Stimulated activated CD4-positive, alpha-beta T cell treated with anti-CD3 and anti-CD28 coated beads, TNF-alpha, amount 100 ng/mL, for 48 hours (primary cell): ENCODE measurements at places on chromosomes 3 and 15.

- no peak for DNase-seq
Observed at GRCh38 chr3:65313666-65314065, 625.9 kb upstream of the ADAMTS9 start.

DNA sequence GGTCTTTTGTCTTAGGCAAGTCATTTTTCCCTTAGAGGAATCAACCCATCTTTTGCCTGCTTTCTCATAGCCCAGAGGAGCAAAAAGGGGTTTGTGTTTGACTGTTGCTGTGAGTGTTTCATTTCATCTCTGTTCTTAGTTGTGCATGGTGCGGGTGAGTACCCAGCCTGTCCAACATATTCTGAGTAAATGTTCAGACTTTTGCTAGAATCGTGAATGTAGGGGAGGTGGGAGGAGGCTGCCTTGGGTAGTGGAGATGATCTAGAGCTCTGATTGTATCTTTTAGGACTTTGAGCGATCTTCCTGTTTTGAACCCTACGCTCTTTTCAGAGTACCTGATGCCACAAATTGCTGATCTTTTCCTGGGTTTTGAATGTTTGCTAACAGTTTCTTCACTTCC, 123.1 kb downstream of the ZNF609 start:
- DNase-seq, result no peak

DNA sequence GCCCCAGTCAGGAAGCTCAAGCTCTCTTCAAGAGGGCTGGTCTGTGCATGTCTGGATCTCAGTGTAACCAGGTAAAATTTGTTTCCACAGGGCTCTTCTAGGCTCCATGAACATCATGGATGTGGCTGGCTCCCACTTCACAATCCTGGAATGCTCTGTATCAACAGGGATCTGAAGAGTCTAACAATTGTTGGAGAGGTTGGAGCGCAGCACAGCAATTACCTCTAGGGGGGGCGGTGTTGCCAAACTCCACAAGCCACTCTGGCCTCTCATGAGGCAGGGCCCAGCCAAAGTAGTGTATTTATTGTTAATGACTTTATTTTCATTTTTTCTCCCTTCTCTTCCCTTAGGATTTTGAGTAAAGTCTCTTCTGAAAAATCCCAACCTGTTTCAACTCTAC, 6.1 kb upstream of the EIF2B5 start:
- no peak for DNase-seq

- DNase-seq, result no peak
Observed at GRCh38 chr15:81807186-81807585, 238.6 kb downstream of the MEX3B start.

- DNase-seq, result no peak
Observed at GRCh38 chr3:192409201-192409837, 318.0 kb downstream of the FGF12 start.

GRCh38 chr3:167723872-167724271, 10.8 kb downstream of the PDCD10 start:
- DNase-seq, result no peak

- no peak for DNase-seq
Observed at GRCh38 chr15:38211811-38212210, 40.8 kb upstream of the SPRED1 start.

- DNase-seq, result no peak
Observed at GRCh38 chr3:45417930-45418847, 29.8 kb downstream of the LARS2 start.

DNA sequence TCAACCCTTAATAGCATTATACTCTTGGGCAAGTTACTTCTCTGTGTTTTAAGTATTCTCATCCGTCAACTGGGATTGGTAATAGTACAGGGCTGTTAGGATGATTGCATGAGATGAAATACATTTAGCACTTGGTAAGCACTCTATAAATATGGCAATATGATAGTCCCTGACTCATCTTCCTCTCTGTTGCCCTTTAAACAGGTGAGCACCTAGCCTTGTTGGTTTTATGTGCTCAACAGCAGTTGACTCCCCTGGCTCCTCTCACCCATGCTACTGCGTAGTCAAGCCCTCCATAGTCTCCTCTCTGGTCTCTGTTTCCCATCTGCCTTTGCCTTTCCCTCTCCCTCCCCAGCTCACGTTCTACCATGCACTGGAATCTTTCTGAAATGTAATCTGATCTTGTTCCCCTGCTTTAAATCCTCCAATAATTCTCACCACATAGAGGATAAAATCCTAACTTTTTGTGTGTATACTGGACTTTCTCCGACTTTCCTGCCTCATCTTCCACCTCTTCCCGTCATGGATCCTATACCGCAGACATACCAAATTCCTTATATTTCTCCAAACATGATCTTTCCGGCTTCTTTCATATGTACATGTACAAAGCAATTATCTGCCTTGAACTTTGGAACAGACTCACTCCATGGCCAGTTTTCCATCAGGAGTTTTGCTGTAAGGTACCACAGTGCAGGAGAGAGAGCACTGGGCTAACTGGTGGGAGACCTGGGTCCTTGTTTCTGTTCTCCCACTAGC, 42.3 kb downstream of the FSD2 start:
- DNase-seq, result no peak

DNA sequence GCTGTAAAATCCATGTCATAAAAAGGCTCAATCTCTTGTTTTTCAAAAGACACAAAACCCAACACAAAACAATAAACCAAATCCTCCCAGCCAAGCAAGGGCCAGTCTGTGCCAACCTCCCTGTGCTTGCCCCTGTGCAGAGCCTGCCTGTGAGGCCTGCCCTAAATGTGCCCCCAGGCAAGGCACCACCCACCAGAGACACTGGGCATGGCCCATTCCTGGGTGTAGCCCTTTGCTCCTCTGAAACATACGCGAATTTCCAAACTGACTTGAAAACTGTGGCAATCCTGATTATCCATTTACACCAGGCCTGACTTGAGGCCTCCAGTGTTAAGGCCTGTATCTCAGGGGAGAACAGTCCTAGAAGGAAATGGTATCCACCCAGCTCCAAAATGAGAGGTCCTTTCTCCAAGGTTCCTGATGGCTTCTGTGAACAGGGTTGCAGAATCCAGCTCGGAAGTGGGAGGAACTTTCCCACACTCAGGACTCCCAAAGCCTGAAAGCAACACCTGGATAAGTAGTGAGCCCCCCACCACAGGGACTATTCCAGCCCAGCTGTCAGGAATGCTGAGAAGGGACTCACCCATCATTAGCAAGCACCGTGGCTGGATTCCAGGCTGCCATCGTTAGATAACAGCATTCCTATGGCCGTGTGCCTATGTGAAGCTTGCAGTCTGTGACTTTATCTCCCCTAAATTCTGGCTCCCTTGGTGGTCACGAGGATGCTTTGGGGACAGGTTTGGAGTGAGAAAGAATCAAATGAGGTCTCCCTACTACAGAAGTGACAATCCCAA, 61.8 kb downstream of the CACNA2D2 start:
- no peak for DNase-seq

DNA sequence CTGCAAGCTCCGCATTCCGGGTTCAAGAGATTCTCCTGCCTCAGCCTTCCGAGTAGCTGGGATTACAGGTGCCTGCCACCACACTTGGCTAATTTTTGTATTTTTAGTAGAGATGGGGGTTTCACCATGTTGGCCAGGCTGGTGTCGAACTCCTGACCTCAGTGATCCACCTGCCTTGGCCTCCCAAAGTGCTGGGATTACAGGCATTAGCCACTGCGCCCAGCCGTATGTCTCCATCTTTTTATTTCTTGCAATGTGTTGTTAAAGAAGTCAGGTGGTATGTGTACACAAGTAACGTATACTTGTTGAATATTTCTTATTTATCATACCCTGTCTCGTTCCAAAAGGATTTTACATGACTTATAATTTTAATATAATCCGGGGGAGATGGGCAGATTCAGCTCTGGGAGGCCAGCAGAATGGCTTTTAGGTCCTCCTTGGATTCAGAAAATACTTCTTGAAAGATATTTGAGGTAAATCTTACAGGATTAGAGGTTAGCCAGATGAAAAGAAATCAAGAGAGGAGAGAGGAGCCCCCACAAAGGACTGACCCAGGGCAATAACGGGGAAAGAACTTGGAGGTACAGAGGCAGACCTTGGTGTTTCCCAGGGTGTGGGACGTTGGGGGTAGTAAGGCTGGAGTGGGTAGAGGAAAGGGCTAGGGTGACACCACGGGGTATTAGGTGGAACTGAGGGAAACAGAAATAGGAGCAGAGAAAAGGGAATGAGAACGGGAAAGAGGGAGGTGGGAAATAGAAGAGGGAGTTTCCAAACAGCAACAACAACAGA, 27.2 kb upstream of the MUC20 start:
- no peak for DNase-seq

DNA sequence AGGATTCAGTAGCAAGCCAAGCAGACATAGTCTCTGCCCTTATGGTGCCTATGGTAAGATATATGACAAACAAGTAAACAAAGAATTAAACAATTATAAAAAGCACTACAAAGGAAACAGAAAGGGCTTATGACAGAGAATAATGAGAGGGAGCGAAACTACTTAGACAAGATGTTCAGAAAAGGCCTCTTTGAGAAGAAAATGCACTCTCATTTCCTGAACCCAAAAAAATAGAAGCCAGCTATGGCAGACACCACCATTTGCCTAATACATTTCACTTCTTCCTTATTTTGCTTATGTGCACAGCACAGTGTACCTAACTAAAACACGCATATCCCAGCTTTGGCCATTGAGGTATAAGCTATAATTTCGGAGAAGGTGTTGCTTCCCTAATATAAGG, 465.5 kb upstream of the PPP2R3A start:
- DNase-seq, result no peak

GRCh38 chr3:150062492-150062891, 91.8 kb upstream of the PFN2 start:
- DNase-seq, result no peak

DNA sequence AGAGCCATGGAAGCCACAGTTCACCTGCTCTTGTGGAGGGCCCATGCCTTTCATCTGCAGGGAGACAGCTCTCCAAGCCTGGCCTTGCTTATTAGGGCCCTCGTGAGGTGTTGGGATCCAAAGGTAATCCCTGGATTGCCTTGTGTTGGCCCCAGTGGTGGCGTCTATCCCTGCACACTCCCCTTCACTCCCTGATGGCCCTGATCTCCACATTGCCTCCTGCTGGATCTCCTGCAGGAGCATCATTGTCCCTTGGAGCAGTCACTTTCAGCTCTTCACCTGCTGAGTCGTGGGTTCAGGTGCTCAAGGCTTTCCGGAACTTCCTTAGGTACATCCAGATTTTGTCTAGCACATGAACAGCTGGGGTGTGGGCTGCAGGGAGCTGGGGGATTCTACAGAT, 7.0 kb downstream of the PPCDC start:
- no peak for DNase-seq

DNA sequence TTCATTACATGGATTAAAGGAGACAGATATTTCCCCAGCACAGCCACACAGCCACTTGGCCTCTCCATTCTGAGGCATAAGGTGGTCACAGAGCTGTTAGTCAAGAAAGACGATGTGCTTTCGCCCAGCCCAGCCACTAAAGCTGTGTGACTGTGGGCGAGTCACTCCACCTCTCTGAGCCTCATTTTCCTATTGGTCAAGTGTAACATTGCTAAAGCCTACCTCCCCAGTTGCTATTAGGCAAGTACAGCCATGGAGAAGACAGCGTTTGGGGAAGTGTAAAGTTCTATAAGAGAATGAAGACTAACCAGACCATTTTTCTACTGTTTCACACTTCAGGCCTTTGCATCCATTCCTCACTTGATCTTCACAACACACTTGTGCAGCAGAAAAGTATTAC, 24.1 kb downstream of the TMEM40 start:
- DNase-seq, result no peak

DNA sequence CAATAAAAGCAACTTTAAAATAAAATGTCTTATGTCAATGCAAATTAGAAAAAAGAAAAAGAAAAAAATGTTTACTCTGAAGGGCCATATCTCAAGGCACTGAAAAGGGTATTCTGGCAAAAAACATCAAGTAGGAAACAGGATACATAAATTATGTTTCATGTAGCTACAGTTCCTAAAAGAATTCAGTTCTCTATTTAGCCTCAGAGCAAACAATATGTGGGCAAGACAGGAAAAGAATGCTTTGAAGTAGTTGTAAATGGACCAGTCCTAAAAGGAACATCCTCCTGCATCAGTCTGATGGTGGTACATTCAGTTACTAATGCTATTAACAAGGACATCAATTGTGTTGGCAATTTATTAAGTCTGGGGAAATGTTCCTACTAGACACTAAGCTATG, 8.1 kb downstream of the COMMD2 start:
- no peak for DNase-seq

DNA sequence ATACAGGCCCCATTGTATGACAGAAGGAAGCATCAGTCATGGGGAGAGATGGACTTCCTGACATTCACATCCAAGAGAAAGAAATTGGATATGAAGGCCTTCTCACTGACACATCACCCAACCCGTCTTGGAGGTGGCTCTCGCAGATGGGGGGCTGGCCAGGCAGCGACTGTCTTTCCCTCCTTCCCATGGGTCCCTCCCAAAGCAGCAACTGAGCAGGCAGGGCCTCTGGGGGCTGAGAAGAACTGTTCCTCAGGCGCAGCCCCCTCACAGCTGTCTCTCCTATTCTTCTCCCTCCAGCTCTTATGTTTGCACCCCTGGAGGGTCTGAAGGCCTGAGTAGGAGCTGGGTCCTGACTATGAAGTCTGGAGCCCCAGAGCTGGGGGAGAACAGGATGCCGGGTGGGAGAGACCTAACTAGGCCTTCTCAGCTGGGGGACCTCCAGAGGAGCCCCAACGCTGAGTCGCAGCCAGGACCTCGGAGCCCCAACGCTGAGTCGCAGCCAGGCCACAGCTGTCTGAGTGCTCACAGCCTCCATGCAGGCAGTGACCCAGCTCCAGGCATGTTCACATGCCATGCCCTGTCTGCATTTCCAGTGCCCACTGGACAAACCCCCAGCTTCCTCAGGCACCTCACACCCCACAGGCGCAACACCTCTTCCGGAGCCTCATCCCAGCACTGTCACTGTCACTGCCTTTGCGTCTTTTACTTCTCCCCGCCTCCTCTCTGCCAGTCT, 29.6 kb downstream of the UMPS start:
- no peak for DNase-seq

- no peak for DNase-seq
Observed at GRCh38 chr3:16912400-16913263, 27.9 kb downstream of the PLCL2 start.

- DNase-seq, result no peak
Observed at GRCh38 chr3:47365213-47366153, 15.3 kb upstream of the PTPN23 start.

DNA sequence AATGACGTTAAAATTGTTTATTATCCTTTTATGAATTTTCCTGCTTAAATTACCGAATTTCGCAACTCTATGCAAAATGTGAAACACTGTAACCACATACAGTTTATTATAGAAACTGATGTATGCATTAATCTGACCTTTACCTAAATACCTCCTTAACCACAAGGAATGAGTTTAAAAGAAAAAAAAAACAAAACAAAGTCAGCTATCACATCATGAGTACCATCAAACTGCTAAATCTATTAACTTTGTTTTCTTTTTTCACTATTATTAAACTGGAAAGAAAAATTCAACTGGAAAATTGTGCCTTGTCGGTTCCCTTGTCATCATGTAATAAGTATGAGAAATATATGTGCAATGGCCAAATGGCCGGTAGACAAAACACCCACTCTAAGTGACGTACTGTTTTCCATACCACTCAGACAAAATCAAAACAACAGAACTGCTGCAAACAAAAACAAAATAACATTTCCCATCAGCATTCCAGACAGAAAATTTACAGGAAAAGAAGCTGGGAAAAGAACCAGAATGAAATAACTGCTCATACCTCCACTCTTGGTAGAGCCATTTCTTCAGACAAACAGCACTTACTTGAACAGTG, 415.3 kb downstream of the FOXP1 start:
- DNase-seq, result no peak

- no peak for DNase-seq
Observed at GRCh38 chr3:177932750-177933660, 603.2 kb upstream of the KCNMB2 start.
